Fibroblast of the aortic adventitia (primary cell): ENCODE measurements at places on chromosomes 6 and 20. TPM values are rescaled to one million over a fixed set of nuclear protein-coding genes. Genes with fewer than 3 reads are reported as not detected.

Gene BMP5
- not detected in 2 replicates for total RNA-seq

Gene BMP7
- not detected in 2 replicates for total RNA-seq

Gene HFE
- total RNA-seq, result 7.4 and 9.0 TPM in 2 replicates

Gene LAMP5
- 0.18 TPM in 1 of 2 replicates, not detected in the other for total RNA-seq

Gene CTCFL
- total RNA-seq, result not detected in 2 replicates

Gene DLK2
- total RNA-seq, result 0.36 and 0.98 TPM in 2 replicates

Gene BPIFB2
- not detected in 2 replicates for total RNA-seq

Gene CALHM4
- total RNA-seq, result not detected in 2 replicates

Gene C20orf204
- total RNA-seq, result 1.6 and 2.1 TPM in 2 replicates

DNA sequence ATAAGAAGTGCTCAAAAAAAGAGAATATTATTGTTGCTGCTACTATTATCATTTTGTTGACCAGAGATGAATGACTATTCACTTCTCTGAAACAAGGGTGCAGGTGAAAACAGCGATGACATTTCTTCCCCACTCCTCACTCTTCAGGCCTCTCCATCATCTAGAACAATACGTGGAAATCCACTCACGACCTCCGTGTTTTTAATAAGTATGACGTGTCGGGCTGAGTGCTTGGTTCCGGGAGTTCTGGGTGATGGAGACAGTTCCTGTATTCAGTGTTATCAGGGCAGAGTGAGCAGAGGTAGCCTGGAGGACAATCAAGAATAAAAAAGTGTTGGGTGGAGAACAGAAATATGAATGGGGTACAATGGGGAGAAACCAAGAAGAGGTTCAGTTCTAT, 130.0 kb upstream of the ZNF217 start:
- DNase-seq, result no peak

DNA sequence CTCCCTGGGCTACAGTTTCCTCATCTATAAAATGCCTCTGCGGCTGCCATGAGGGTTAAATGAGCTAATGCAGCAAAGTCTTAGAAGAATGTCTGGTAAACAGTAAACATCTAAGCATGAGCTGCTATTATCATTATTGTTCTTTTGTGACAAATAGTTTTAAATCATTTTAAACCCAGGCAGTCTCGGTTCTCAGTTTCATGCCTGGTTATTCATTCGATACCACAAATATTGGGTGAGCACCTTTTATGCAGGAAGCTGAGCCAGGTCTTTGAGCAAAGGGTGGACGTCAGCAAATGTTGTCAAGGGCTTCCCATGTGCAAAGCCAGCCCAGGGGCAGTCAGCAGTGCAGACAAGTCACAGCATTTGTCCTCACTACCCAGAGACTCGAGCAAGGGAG, 128.7 kb downstream of the NFATC2 start:
- no peak for DNase-seq

DNA sequence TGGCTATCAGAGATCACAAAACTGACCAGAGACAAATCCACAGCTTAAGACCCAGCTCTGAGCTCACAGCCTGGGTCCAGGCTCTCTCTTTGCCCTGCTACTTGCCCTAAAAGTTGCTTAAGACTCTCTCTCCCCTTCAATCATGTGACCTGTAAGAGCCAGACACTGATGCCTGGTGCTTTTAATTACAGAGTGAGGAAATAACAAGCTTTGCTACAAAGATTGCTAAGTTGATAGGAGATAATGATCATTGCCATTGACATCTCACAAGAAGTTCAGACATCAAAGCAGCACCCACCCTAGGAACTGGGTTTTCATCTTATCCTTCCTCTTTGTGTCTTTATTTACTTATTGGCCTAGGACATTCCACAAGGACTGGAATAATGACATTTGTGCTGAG, 125.9 kb upstream of the CD93 start:
- DNase-seq, result no peak

DNA sequence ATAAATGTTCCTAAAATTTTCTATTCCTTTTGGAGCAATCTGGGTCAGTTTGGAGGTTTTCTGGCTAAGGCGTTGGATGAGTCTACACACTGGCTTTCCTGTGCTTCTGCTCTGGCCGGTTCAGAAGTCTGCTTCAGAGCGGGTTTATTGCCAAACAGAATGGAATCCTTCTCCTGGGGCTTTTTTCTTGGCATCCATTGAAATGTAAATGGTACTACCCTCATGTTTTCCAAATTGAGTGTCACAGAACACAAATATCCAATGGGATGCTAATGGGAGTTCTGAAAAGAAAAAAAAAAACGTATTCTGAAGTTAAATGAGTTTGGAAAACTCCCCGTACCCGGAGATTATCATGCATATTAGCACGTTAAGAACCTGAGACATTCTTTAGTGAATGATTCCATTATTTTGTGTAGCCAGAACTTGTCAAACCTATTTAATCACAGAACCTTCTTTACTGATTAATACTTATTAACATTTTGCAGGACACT, 930.3 kb downstream of the QKI start:
- peak; percentile 57 for DNase-seq

GRCh38 chr20:45781391-45781931, 10.2 kb downstream of the WFDC3 start:
- DNase-seq, result peak; percentile 86

DNA sequence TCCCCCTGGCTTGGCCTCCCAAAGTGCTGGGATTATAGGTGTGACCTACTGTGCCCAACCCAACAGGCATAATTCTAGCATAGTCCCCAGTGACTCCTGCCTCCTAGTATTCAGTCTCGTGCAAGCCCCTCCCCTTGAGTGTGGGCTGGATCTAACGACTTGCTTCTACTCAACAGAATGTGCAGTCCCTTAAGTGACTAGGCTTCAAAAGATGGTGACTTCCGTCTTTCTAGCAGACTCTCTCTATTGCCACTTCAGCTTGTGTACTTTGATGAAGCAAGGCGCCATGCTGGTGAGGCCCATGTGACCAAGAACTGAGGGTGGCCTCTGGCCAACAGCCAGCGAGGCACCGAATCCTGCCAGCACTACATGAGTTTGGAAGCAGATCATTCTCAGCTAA, 109.6 kb upstream of the TRAF3IP2 start:
- no peak for DNase-seq

GRCh38 chr20:58194175-58194791, 34.2 kb downstream of the ANKRD60 start:
- peak; percentile 70 for DNase-seq

DNA sequence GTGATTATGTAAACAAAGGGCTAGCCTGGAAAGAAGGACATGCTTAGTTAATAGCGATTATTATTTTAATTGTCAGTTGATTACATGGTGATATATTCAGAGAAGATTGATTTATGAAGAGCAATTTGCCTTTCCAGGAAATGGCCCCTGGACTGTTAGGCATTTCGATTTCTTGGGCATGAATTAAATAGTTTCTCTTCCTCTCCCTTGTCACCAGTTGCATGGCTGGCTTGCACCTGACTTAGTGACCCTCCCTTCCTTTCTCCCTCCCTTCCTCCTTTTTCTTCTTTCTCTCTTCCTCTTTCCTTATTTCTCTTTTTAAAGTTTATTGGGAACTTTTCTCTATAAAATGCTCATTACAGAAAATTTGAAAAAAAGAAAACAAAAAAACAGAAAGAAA, 235.4 kb downstream of the CDC5L start:
- DNase-seq, result no peak

DNA sequence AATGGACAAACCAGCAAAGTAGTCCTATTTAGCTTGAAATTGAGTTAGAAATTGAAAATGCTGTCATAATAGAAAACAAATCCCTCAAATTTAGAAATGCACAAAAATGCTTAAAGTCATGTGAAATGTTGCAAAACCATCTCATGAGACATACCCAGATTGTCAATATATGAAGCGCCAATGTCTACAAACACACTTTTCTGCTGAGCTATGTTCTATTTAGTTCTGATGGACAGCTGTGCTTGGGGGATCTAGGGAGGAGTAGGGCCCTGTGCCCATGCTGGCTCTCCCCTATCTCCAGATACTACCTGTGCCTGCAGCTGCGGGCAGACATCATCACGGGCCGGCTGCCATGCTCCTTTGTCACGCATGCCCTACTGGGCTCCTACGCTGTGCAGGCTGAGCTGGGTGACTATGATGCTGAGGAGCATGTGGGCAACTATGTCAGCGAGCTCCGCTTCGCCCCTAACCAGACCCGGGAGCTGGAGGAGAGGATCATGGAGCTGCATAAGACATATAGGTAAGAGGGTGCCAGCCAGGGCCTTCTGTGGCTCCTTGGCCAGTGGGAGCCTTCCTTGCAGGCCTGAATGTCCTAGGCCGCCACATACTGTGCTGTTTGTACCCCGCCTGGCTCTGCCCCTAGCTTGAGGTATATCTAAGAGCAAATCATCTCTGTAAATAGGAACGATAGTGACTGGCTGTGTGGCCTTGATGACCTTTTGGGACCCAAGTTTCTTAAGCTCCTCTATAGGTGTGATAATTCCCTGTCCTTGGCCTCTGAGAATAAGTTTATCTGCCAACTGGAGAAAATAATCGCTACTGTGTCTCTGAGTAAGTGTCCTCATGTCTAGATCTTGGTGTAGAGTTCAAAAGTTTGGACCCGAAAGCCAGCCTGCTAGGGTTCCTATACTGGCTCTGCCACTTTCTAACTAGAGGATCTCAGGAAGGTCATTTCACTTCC, 30.6 kb downstream of the EPB41L1 start:
- DNase-seq, result no peak

- DNase-seq, result no peak
Observed at GRCh38 chr6:165913676-165914570, 250.9 kb upstream of the PDE10A start.

GRCh38 chr6:82979657-82980056, 86.0 kb downstream of the UBE3D start:
- DNase-seq, result no peak

DNA sequence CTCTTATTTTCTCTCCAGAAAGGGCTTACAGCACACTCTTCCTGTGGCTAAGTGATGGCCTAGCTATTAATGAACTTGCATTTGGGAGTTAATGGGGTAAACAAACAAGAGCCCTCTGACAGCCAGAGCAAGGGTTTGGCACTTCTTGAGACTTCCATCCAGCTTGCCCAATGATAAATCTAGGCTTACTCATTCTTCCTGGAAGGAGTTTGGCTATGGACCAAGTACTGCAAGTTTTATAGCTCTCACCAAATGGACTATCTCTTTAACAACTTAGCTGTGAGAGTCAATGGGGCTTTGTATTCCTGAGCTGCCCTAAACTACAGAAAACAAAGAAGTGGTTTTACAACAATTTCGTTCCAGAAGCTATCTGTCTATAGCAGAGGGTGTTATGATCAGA, 16.7 kb upstream of the PI3 start:
- DNase-seq, result peak; percentile 88

- no peak for DNase-seq
Observed at GRCh38 chr6:33431880-33432541, 12.1 kb downstream of the SYNGAP1 start.

DNA sequence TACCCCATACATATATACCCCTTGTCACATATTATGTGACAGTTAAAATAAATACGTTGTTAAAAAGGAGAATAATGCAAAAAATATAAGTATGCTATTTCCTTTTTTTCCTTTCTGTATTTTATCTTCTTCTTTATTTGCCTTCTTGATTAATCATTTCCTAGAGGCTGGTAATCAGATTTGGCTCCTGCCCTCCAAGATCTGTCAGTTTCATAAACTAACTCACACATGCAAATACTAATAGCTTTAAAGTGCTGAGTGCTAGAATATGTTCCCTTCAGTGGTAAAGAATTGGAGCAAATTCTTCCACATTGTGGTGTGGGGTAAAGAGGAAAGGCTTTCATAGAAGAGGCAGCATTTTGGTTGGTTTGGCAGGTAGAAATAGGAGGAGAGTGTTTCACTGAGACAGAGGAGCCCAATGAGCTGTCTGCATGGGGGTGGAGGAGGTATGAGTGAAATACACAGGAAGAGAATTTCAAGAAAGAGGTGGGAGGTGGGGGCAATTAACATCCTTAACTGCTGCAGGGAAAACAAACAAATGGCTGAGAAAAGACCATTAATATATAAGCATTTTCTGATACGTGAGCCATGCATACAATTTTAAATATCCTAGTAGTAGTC, 523.9 kb downstream of the BMP2 start:
- no peak for DNase-seq

DNA sequence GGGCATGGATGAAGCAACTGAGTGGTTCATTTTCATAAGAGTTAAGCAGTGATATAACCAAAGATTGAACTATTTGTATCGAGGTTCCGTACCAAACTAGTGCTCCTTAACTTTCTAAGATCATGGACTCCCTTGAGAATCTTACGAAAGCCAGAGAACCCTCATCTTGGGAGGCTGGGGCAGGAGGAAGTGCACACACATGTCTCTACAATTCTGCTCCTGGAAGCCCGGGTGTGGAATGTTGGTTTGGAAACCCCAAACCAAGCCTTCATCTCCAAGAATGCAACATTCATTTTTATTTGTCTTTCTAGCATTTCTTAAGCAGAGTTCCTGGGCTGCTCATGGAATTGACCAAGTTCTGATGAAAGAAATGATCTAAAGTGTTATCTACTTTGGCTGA, 250.5 kb upstream of the PRND start:
- peak; percentile 15 for DNase-seq
